Stimulated activated CD4-positive, alpha-beta T cell treated with anti-CD3 and anti-CD28 coated beads, Interleukin-4, amount 100 ng/mL, for 4 hours (primary cell): ENCODE measurements at places on chromosomes 5 and 9.

- no peak for DNase-seq
Observed at GRCh38 chr5:179337796-179338676, 7.2 kb downstream of the ADAMTS2 start.

- DNase-seq: no peak
Observed at GRCh38 chr9:7103771-7104170, 346.0 kb downstream of the KDM4C start.

GRCh38 chr9:88085476-88085875 is 52.8 kb downstream of the SPATA31C2 start:
- DNase-seq: no peak

GRCh38 chr5:130520211-130520610 is 615.9 kb downstream of the CHSY3 start:
- no peak for DNase-seq

DNA sequence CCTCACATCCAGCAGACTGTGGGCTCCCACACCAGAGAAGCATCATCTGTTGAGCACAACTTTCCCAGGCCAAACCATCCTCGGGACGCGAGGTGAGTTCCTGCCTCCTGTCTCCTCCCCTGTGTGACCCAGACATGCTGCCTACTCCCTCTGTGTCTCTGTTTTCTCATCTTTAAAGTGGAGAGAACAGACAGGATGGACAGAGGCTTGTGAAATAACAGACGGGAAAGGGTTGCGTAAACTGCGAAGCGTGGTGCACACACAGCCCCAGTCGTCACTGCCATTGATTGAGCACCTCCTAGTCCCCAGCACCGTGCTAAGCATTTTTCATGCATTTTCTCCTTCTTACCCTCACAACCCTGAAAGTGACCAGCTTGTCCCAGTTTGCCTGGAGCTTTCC is 52.1 kb upstream of the LMX1B start:
- no peak for DNase-seq

GRCh38 chr9:19446361-19446861 is 37.6 kb downstream of the ACER2 start:
- DNase-seq: no peak

GRCh38 chr9:3732077-3733038 is 206.6 kb upstream of the RFX3 start:
- no peak for DNase-seq

GRCh38 chr9:96464426-96464825 is 14.5 kb downstream of the HABP4 start:
- DNase-seq: no peak

GRCh38 chr9:77433675-77434445 is 214.3 kb downstream of the GNA14 start:
- DNase-seq: peak; percentile 36

- no peak for DNase-seq
Observed at GRCh38 chr9:133760713-133761290, 22.6 kb upstream of the SARDH start.

- DNase-seq: no peak
Observed at GRCh38 chr5:115657881-115658233, 32.0 kb upstream of the TMED7 start.

DNA sequence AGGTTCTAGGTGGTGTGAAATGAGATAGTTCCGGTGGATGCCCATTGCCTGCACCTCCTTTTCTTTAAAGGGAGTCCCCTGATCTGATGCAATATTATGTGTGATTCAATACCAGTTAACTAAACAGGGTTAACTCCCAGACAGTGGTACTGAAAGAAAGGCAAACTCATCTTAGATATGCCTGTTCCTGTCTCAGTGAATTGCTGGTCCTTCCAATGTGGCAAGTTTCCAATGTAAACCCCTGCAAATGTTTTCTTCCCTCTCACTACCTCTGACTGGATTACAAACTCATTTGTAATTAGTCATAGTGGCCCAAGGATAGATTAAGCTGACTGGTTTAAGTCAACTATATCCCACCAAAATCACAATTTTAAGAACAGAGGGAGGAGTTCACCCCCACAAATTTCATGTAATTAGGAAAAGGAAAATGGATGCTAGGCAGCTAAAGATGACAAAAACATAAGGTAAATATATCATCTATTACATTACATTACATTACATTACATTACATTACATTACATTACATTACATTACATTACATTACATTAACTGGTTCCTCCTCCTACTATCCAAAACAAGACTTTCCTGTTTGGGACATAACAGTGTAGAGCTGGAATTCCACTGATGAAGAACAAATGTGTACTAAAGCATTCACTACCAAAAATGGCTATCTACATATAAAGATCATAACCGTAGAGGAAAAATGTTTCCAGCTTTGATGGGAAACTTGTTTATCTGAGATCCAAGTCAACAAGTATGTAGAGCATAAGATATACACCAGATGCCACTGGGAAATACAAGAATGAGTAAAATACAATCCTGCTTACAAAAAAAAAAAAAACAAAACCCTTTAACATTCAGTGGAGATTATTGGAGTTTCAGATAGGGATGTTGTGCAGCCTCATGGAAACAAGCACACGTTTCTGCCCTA is 121.5 kb upstream of the SNX2 start:
- no peak for DNase-seq

DNA sequence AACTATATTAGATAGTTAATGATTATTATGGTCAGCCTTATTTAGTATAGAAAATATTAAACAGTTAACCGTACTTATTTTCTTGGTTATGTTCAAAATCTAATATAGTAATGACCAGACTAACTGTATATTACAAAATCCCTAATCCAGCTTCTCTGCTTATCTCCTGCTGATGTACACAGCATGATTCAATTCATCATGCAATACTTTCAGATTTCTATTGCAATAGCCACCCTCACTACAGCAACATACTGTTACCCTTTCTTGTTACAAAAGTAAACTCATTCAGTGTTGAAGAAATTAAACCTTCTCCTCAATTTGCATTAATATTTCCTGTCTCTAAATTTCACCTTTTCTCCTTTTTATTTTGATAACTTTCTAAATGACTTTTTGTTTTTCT is 1375.0 kb upstream of the NUDT12 start:
- DNase-seq: no peak

- DNase-seq: no peak
Observed at GRCh38 chr9:111896942-111897600, 457 bp downstream of the UGCG start.

- no peak for DNase-seq
Observed at GRCh38 chr9:3281399-3281798, 244.4 kb downstream of the RFX3 start.

GRCh38 chr5:170545811-170546210 is 42.0 kb downstream of the KCNIP1 start:
- DNase-seq: no peak

DNA sequence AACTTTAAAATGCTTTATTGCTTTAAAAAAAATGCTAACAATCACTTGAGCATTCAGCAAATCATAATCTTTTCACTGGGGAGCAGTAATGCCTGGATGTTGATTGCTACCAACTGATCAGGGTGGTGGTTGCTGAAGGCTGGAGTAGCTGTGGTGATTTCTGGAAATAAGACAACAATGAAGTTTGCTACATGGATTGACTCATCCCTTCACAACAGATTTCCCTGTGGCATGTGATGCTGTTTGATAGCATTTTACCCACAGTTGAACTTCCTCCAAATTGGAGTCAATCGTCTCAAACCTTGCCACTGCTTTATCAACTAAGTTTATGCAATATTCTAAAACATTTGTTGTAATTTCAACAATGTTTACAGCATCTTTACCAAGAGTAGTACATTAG is 83.3 kb downstream of the MLLT3 start:
- no peak for DNase-seq

DNA sequence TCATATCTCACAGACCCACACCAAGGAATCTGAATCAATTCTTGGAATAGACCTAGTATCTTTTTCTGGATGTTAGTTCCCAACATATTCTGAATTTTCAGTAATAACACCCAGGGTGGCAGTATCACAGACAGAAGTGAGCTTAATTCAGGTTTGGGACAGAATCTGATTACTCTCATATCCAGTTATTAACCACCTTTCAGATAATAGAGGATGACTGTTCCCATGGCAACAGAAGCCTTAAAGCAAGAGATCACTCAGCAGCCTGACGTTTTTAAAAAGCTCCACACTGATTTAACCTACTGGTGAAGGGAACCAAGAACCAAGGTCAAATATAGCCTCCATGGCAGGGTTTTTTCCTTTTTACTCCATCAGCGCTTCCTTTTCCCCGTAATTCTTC is 68.4 kb downstream of the ACTBL2 start:
- no peak for DNase-seq

DNA sequence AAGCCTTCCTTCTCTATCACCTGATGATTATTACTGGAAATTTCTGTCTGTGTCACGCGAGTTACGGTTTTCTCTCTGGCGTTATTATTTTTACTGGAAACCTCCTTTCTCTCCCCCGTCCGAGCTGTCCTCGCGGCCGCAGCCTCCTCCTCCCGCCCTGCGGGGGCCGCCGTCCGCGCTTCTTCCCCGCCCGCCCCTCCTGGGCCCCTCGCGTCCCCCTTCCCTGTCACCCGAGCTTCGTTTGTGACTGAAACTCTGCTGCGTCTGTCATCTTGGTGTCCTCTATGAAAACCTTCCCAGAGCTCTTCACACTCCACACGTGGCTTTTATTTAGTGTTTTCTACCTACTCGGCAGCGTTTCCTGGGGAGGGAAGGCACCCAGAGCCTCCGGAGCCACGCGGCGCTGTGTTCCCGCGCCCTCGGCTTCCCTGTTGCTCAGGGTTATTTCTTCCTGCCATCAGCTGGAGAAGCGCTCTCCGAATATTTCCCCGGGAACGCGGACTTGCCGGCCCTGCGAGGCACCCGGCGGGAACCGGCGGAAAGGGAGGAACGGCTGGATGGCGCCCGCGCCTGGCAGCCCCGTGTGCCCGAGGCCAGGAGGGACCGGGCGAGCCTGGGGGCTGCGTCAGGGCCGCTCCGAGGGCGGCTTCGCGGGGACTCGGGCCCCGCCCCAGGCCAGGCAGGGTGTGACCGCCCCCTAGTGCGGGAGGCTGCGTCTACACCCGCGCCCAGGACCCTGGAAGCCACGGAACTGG is 33.9 kb downstream of the TRIP13 start:
- peak; percentile 10 for DNase-seq

DNA sequence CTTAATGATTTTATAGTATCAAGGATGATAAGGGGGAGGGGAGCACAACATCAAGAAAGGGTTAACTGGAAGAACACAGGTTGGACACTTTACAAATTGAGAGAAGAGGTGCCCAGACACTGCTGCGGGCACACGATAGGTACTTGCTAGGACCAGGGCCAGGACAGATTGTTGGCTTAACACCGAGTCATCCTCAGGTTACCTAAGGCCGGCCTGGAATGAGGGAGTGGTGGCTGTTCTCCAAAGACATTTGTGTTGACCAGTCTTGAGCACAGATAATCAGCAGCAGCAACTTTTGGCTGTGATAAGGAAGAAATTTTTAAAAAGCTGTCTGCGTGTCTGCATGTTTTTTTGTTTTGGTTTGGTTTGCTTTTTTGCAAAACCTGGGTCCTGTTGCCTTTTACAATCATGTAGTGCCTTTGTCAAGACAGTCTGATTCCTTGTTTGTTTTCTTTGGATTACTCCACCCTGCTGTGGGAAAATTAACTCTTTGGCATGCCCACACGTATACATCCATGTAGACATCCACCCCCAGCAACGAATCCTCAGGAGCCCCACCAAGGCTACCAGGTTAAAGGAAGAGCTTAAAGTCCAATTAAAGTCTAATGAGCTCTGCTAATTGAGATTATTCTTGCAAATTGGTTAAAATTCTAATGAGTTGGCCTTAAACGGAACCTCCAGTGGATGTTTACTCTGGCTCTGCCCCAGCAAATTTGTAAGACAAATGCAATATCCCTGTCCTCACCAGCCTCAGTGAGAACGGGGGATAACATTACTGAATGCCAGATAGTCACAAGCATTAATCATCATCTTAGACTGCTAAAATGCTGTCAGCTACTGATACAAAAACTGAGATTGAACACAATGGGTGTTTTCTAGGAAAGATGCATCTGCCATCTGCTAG is 382.3 kb downstream of the ACTL7B start:
- DNase-seq: no peak

DNA sequence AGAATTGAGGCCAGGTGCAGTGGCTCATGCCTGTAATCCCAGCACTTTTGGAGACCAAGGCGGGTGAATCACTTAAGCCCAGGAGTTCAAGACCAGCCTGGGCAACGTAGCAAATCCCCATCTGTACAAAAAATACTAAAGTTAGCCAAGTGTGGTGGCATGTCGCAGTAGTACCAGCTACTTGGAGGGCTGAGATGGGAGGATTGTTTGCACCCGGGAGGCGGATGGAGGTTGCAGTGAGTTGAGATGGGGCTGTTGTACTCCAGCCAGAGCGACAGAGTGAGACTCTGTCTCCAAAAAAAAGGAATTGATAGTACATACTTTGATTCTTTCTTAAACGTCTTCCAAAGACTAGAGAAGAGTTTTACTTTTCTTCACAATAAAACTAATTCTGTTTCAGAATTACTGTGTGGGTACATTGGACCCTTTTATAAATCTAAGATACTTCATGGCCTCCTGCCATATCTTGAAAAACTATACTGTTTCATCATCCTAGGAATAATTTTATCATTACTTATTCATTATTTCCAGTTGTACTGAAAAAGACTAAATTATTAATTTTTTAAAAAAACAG is 132.0 kb upstream of the GRHPR start:
- DNase-seq: no peak

DNA sequence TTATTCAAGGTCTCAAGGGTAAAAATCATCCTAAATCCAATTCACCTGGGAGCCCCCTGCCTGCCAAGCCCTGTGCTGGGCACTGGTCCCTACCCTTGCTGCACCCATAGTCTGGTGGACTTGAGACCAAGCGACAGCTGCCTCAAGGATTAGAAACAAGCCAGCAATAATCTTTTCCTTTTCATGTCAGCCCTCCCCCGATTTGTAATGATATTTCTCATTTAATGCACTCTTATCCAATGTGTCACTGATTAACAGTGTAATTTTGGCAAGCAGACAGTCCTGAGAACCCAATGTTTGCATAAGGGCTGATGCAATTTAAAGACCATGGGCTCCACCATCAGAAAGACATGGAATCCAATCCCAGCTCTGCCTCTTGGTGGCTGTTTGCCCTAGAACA is 108.9 kb downstream of the ACTL7B start:
- DNase-seq: no peak

GRCh38 chr5:33422191-33422590 is 18.6 kb upstream of the TARS1 start:
- no peak for DNase-seq

GRCh38 chr5:31944684-31945445 is 229.3 kb downstream of the GOLPH3 start:
- DNase-seq: no peak

GRCh38 chr5:143234162-143234842 is 169.2 kb downstream of the NR3C1 start:
- no peak for DNase-seq

GRCh38 chr5:177468685-177469628 is 4.5 kb downstream of the DBN1 start:
- no peak for DNase-seq
